ENCODE measurements at places on chromosomes 7 and 10.

GRCh38 chr7:121041516-121042148 lies 53.1 kb downstream of the CPED1 start:
- no peak for DNase-seq

DNA sequence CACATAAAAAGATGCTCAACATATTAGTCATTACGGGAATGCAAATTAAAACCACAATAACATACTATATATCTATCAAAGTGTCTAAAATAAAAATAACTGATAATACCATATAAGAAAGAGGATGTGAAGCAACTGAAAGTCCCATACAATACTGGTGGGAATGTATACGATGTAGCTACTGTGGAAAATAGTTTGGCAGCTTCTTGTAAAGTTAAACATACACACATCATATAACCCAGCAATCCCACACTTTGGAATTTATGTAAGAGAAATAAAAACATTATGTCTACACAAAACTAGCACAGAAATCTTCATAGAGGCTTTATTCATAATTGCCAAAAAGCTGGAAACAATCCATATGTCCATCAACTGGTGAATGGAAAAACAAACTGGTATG lies 10.5 kb upstream of the COMMD3 start:
- DNase-seq = no peak

- no peak for DNase-seq
Observed at GRCh38 chr7:2719007-2719406, 31.0 kb downstream of the AMZ1 start.

DNA sequence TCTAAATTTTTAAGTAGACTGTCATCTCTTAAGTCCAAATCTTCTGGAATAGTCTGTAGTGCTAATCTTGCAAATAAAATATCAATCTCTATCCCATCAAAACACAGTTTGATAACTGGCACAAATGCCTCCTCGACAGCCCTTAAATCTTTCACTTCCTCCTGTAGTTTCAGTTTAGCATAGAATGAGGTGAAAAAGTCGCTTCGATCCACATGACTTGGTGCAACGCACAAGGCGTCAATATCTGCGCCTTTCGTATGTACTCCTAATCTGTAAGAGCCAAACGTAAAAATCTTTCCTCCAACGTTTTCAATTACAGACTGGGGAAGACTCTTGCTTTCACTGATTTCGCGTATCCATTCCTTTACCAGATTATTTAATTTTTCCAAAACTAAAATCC lies 603 bp downstream of the PAPOLB start:
- DNase-seq = no peak

DNA sequence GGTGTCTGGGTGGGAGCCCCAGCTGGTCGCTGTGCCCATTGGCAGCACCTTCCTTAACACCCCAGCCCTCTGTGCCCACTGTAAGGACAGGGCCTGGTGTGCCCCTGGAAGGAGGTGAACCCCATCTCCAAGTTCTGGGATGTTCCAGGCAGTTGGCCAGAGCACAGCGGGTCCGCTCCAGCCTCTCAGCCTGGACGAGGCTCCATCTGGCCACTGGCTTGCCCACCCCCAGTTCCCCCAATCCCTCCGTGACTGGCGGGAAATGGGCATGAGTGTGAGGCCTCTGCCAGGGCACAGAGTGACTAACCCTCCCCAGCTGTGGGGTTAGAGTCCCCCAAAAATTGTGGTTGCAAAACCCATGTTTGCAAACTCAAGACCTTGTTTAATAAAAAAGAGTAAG lies 15.6 kb downstream of the GRIFIN start:
- DNase-seq = no peak

DNA sequence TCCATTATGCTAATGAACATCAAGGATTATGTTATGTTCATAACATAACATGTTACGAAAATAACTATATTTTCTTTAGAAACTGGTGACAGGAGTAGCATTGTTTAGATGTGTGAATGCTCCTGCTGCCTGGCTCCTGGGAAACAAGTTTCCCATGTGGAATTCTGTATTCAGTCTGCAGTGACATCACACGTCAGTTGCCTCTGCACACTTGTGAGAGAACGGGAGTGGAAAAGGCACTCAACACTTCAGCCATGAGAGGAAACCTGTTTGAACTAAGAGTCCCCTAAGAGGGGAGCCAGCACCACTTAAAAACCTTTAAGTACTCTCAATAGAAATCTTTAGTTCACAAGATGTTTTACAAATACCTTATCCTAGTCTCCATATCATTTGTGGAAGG lies 140.3 kb upstream of the FAM20C start:
- peak; percentile 78 for DNase-seq

DNA sequence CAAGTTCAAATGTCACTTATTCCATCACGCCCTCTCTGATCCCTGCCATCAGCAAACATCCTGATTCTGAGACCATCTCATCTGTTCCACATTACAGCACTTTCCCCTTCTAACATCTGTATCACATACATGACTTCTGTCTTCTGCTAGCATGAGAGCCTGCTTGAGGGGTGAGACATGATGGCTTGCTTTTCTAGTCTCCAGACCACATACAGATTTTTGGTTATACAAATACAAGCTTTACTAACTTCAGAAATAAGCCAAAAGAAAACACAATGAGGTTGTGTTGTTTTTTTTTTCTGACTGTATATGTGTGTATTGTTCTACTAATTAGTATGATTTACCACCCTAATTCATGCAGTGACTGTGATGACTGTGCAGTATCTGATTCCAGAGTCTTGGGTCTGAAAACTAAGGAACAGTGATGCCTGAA lies 34.3 kb downstream of the NAPEPLD start:
- DNase-seq = no peak

GRCh38 chr7:30751696-30752273 lies at the start of gene INMT:
Gene INMT, plus strand, starts transcription at chr7:30752135. Its CDS starts 16 bp downstream, at chr7:30752151.
- DNase-seq = no peak

GRCh38 chr7:23185980-23186379 lies 4.1 kb downstream of the NUP42 start:
- DNase-seq = no peak

- no peak for DNase-seq
Observed at GRCh38 chr7:91326516-91327199, 62.4 kb downstream of the FZD1 start.

- no peak for DNase-seq
Observed at GRCh38 chr10:73991884-73992245, 6.1 kb upstream of the VCL start.

- DNase-seq = no peak
Observed at GRCh38 chr7:157177333-157177982, 38.7 kb downstream of the UBE3C start.

DNA sequence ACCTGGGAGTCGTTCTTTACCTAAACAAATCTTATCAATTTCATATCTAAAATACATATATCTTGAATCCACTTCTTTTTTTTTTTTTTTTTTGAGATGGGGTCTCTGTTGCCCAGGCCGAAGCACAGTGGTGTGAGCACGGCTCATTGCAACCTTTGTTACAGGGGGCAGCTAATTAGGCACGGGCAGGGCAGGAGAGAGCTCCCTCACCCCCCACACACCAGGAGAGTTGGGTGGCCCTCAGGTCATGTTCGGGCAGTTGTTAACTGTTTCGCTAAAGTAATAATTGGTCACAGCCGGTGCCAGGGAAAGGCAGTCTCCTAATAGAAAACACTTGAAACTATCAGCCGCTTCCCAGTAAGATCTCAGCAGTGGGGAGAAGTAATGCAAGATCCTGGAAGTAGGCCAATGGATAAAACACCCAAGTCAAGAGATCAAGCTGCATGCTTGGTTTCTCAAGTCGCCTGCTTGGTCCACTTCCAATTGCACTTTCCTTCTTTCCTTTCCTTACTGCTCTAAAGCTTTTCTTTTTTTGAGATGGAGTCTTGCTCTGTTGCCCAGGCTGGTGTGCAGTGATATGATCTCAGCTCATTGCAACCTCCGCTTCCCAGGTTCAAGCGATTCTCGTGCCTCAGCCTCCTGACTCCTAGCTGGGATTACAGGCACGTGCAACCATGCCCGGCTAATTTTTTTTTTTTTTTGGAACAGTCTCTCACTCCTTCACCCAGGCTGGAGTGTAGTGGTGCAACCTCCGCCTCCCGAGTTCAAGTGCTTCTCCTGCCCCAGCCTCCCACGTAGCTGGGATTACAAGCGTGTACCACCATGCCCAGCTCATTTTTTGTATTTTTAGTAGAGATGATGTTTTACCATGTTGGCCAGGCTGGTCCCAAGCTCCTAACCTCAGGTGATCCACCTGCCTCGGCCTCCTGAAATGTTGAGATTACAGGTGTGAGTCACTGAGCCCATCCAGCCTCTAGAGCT lies 21.3 kb upstream of the EFCAB10 start:
- peak; percentile 77 for DNase-seq

DNA sequence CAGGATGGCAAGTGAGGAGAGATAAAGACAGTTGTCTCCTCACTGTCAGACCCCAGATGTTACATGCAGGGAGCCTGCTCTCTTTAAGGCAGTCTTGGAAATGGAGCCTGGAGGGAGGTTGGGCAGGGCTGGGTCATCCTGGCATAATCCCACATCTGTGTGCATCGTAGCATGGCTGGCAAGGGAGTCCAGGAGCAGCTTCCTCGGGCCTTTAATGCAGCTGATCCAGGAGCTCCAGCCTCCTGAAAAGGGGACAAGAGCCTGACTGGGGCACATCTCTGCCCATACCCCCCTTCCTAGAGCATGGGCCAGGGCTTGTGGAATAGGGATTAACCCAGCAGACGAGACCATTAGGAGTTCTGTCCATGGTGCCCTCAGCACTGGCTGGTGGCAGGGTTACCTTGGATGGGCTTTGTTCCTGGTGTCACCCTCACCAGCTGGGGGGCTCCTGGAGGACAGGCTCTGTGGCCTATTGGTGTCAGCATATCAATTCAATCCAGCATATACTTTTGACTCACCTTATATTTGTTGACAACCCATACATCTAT lies 34.9 kb downstream of the TBATA start:
- DNase-seq = no peak

- DNase-seq = no peak
Observed at GRCh38 chr7:1368682-1369571, 90.3 kb downstream of the MICALL2 start.

DNA sequence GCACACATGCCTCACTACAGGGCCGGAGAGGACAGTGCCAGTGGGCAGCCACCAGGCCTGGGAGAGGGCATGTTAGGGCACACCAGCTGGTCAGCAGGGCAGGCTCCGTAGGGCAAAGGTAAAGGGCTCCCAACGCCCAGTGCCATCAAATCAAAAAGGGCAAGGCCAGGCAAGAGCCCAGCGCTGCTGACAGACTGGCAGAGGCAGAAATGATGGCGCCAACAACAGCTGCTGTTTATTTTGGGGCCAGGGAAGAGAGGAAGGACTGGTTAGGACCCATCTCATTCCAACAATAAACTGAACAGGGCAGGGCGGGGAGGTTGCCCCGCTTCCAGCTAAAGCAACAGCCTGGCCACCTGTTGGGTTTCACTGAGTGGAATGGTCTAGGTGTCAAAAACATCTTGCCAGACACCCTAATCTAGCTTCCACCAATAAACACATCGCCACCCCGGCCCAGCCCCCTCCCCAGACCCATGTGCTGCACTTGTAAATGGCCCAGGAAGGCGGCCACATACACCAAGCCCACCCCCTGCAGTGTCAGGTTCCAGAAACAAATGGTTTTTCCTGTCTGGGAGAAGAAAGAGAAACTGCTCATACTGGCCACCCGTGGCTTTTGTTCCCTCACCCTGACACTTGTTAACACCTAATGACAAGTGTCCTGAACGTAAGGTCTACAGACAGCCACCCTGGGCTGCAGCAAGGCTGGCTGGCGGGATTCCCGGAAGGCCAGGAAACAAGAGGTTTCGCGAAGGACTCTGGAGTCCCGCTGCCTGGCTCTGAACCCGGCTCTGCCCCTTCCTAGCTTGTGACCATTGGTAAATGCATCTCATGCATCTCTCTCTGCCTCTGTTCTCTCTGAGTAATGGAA lies 15.3 kb downstream of the SH3PXD2A start:
- DNase-seq = peak; percentile 61
